ENCODE measurements at places on chromosomes 12 and 14.

- DNase-seq, result no peak
These were observed 490.9 kb downstream of the FLRT2 start for GRCh38 chr14:86020841-86021240.

GRCh38 chr12:114688256-114688845 lies 4.4 kb upstream of the TBX3 start:
- DNase-seq, result no peak

GRCh38 chr14:37114002-37114401 lies 58.4 kb downstream of the SLC25A21 start:
- no peak for DNase-seq

DNA sequence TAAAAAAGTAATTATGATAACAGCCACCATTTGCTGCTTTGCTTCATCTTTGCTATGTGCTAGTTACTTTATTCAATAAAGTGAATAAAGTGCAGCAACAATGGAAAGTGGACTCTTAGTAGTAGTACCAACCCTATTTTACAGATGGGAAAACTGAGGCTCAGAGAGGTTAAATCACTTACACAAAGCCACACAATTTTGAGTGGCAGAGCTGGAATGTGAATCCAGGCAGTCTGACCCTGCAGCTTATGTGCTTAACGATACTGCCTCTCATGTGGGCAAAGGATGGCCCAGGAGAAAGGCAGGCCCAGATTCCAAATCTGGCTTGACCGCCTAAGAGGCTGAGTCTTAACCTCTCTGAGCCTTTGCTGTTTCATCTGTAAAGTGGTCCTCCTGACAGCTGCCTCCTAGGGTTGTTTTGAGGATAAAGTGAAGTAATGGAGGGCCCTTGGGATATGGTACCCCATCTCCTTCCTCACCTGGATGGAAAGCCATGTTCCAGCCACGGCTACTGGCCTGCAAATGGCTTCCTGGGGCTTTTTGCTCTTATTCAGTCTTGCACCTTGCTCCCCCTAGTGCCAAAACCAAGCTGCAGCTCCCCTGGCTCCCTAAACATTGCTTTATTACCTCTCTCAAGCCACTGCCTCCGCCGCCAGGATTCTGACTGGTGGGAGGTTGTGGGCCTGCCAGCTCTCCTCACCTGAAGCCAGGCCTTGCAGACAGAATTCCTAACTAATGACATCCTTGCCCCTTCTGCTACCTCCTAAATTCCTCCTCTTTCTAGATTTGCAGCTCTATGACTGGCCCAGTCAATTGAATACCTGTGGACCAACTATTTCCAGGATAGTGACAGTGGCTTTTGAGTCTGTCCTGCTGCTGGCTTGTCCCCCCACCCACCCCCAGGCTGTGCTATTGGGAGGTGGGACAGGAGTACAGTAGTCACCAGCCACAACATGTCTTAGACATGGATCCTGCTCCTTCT lies 283.3 kb upstream of the PWP1 start:
- DNase-seq, result peak; percentile 27

- no peak for DNase-seq
These were observed 248.0 kb downstream of the DAD1 start for GRCh38 chr14:22341049-22341448.

DNA sequence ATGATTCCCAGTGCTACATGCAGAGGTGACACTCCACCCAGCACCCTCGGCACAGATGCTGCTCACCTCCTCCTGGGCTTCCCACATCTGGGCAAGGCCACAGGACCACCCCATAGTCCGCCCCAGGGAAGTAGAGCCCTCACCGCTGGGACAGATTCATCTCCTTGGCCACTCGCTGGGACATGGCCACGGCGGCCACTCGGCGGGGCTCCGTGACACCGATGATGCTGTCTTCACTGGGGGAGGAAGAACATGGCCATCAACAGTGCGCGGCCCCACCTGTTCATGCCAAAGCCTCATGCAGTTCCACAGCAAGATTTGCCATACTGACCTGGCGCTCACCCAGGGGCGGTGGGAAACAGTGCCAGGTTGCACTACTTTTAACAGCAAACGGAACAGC lies 13.7 kb downstream of the DHX37 start:
- no peak for DNase-seq

DNA sequence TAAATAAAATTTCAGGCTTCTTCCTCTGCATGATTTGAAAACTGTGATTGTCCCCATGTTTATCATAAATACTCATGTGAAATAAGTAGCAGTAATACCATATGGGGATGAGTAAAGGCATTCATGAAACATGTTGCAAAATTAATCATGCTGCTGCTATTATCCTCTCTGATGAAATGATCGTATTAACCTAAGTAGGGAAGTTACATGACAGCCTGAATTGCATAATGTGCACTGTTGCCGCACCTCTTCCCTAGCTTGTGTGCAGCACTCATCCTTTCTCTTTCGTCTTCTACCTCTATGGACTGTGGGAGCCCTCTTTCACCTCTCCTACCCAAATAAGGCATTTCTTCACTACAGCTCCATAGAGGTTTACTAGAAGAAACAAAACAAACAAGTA lies 367.6 kb downstream of the SOX5 start:
- no peak for DNase-seq

DNA sequence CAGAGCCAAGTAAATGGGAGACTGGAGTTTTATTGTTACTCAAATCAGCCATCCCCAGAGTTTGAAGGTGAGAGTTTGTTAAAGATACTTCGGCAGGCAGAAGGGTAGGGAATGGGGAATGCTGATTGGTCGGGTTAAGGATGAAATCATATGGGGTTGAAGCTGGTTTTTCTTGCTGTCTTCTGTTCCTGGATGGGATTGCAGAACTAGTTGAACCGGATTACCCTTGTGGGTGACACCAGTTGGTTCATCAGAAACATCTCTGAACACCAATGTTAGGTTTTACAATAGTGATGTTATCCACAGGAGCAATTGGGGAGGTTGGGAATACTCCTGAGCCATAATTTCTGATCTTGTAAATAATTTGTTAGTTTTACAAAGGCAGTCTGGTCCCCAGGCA lies 18.7 kb upstream of the SMCO2 start:
- DNase-seq, result no peak

- DNase-seq, result no peak
These were observed 348.5 kb downstream of the EGLN3 start for GRCh38 chr14:33602396-33602795.

- no peak for DNase-seq
These were observed 8.0 kb upstream of the EVL start for GRCh38 chr14:100056964-100057795.

DNA sequence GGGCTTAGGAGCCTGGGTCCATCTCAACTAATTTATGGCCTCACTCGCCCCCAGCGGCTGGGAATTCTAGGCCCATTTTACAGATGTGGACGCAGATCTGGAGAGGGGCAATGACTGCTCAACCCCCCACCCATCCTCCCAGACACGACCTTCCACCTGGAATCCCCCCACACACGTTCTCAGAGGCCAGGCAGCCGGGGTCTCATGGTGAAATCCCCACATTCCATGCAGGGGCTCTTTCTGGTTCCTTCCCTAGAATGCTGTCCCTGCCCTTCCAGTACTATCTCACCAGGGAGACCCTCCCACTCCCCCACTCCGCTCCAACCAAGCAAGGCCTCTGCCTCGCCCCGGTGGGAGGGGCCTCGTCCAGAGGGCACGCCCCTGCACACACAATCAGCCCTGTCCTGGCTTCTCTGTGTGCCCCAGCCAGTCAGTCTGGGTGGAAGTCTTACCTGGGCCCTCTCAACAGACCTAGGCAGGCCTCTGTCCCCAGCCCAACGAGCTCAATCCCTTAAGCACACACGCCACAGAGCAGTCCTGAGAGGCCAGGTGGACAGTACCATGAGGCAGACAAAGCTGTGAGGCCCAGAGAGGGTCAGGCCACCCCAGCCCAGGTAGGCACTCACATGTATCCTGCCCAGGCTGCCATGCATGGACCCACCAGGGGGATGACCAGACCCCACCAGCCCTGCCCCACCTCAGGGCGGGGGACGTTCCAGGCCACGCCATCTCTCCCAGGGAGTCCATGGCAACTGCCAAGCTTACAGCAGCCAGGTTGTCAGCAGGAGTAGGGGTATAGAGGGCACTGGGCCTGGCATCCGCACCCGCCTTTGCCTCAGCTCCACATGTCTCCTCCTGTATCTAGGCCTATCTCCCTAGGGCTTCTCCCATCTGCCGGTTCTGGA lies 1.3 kb upstream of the ANKRD9 start:
- DNase-seq, result no peak
